ENCODE measurements at places on chromosomes 6 and 20. TPM values are rescaled to one million over a fixed set of nuclear protein-coding genes. Genes with fewer than 3 reads are reported as not detected.

The ASIP gene
- total RNA-seq, result not detected

The CLVS2 gene
- total RNA-seq, result 0.15 TPM

The TFAP2B gene
- total RNA-seq, result not detected

The SNPH gene
- 3.1 TPM for total RNA-seq

The ENPP4 gene
- 0.25 TPM for total RNA-seq

The TMC2 gene
- not detected for total RNA-seq

The KCNQ5 gene
- total RNA-seq, result 1.4 TPM

The COL9A3 gene
- 0.54 TPM for total RNA-seq

The CDH26 gene
- 0.13 TPM for total RNA-seq

The GTSF1L gene
- total RNA-seq, result not detected

The SGK2 gene
- 7.0 TPM for total RNA-seq

The SAMD10 gene
- total RNA-seq, result not detected

The MTFR2 gene
- total RNA-seq, result 11.3 TPM

The EMILIN3 gene
- 0.51 TPM for total RNA-seq

The KHDC1 gene
- 4.2 TPM for total RNA-seq
